IPS DF 6.9 (cell line): ENCODE measurements at places on chromosomes 3 and 15.

DNA sequence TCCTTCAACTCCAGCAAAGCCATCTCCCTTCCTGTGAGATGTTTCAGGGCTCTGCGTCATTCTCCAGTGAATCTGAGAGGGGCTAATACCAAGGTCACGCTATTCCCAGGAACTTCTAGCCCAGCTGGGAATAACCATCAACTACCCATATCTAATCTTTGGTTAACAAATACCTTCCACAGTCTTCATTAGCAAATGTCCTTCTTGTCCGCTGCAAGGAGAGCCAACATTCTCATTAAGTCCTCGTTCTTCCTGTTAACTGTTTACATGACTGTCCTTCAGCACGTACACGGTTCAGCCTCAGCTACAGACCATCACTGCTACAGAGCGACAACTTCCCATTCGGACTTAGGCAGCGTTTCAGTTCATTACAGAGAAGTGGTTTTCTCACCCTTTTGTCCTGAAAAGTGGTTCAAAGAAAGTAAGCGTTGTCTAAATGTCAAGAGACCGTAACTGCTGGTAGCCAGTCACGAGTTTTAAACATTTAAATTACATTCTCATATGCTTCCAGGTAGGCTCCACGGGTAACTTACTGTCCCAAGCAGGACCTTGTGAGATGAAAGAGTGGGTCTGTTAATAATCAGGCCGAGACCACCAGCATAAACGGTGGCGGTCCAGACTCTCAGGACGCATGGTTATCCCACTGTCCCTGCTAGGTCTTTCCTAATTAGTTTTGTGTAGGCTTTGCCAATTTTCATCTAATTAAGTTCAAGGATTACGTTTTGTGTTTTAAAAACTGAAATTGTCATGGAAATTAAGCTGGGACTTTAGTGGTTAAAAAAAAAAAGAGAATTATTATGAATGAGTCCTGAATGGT is 63.8 kb downstream of the CHSY1 start:
- DNase-seq, result no peak

GRCh38 chr3:129525341-129525968 is 3.0 kb upstream of the RHO start:
- no peak for DNase-seq

- DNase-seq, result no peak
These were observed 99.9 kb downstream of the SLCO3A1 start for GRCh38 chr15:91953432-91953831.

DNA sequence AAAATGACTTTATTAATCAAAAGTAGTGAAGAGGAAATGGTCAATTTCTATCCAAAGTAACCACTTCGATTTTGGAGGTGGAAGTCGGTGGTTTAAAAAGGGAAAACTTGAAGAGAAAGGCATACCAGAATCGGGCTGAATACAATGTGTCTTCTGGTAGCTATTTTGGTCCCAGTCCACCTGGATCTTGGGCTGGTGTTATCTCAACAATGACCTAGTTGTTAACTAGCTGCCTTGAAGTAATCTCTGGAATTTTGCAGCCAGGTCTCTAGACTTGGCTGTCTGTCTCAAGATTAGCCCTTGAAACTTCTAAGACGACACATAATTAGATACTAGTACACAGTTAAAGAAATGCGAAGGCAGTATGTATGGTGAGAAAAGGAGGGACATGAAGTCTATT is 409.8 kb downstream of the GRM7 start:
- DNase-seq, result no peak

DNA sequence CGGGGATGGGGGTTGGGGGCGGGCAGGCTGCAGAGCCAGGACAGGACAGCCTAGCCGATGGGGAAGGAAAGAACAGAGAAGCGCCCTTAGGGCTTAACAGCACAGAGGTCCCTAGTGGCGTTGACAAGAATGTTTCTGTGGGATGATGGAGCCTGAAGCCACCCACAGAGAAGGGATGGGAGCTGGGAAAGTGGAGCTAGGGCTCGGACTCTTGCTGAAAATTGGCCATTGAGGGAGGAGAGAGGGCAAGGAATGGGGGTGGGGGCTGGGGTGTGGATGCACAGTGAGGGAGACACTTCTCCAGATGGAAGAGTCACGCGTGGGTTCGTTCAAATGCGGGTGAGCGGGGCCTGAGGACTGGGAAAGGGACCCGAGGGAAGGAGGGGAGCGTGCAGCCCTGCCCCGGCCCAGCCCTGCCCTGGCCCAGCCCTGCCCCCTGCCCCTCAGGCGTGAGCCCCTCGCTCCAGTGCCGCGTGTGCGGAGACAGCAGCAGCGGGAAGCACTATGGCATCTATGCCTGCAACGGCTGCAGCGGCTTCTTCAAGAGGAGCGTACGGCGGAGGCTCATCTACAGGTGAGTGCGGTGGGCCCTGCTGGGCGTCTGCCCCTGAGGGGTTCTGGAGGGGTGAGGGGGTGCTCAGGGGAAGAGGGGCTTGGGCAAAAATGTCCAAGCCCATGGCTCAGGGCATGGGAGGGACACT is 832 bp downstream of the NR2E3 start:
- DNase-seq, result no peak

- no peak for DNase-seq
These were observed 51.9 kb upstream of the UBE2Q2 start for GRCh38 chr15:75791337-75791713.

GRCh38 chr15:29692527-29692926 is 129.7 kb downstream of the TJP1 start:
- no peak for DNase-seq

DNA sequence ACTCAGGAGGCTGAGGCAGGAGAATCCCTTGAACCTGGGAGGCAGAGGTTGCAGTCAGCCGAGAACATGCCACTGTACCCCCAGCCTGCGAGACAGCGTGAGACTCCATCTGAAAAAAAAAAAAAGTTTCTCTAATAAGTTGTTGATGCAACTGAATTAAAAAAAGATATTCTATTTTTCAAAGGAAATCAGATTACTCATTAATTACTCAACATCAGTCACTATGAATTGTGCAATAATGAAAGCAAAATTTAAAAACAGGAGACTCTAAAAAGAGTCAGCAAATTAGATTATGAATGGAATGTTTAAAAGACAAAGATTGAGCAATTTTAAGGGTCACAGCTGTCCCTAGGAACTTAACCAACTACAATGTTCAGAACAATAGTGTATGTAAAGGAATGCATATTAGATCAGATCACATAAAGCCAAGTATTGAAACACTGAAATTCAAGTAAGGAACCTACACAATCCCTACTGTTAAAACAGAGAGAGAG is 60.2 kb upstream of the SLC4A7 start:
- DNase-seq, result no peak

DNA sequence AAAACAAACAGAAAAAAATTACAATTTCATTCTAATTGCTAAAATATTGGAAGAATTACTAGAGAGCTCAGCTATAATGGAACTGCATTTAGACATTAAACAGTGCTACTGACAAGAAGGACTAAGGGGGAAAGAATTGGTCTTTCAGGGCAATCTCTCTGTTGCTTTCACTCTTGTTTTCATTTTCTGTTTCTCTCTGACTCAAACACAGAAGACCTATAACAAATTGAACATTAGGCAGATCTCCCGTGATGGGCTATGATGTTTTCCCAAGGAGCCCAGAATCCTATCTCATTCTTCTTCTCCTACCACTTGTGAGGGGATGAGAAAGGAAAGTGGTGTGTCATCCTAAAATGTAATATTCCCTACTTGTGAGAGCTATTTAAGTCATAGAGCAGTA is 358.0 kb upstream of the TGFBR2 start:
- no peak for DNase-seq

DNA sequence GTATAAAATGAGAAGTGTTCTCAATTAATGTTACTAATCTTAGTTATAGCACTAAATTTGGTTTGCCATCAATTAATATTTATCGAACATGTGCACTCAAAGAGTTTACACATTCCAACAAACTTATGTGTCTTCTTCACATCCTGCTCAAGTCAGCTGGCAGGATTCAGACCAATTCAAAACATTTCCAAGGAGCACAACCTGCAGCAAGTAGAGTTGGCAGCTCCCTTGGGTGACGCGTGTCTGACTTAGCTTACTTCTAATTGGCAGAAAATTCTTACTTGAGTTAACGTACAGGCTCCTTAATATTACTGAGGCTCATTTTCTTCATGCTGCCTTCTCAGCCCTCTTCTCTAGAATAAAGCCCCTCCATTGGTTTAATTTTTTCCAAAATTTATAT is 110.4 kb upstream of the PFN2 start:
- no peak for DNase-seq

DNA sequence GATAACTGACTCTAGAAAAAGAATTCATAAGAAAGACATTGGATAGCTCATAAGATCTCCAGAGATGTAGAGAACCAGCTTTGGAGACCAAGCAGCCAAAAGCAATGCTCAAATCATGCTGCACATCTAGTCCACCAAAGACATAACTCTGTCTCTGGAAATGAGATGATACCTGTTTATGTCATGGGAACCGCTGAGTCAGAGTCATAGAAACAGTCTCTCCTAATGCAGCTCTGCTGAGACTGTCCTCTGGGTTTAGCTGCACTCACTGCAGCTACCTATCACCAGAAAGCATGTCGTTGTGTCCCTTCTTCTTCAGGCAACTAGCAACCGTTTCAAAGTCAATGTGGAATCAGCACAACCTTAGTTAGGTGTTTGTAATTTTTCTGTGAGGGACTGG is 218.5 kb upstream of the ROBO1 start:
- no peak for DNase-seq

DNA sequence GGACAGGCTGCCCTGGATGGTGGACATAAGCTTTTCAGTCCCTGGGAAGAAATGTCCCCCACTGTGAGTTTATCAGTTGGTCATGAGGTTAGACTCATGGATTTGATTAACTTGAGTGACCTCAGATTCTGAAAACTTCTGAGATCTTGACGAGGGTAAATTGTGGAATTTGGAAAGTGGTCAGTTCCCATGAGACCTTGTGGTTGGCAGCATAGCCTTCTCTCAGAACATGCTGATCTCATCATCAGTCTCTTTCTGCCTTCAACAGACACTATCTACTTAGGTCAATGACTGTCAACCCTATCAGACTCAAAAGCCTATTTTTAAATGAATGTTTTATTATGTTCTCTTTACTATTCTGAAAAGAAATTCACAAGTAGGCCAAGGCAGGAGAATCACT is 45.6 kb upstream of the NDUFB4 start:
- no peak for DNase-seq

DNA sequence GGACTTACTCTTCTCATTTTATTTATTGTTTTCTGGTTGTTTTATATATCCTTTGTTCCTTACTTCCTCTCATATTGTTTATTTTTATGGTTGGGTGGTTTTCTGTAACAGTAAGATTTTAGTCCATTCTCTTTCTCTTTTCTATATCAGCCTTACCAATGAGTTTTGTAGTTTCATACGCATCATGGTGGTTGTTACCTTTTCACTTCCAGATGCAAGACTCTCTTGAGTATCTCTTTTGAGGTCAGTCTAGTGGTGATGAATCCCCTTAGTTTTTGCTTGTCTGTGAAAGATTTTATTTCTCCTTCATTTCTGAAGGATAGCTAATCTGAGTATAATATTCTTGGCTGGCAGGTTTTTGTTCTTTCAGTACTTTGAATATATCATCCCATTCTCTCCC is 57.1 kb upstream of the MFGE8 start:
- DNase-seq, result no peak

DNA sequence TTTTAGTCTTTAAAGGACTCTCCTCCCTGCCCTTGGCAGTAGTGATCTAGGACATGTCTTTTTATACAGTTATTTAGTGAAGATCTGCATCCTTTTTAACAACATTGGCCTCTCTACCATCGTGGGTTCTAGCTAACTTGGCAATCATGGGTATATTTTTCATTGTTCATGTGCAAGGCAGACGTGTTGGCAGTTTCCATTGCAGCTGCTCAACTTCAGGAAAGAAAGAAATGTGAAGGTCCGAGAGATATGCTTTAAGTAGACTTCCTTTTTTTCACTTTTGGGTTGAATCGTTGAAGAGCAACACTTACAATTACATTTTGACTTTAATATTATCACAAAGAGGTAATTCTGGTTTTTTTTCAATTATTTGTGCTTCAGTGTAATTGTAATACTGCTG is 172.6 kb downstream of the SATB1 start:
- no peak for DNase-seq

DNA sequence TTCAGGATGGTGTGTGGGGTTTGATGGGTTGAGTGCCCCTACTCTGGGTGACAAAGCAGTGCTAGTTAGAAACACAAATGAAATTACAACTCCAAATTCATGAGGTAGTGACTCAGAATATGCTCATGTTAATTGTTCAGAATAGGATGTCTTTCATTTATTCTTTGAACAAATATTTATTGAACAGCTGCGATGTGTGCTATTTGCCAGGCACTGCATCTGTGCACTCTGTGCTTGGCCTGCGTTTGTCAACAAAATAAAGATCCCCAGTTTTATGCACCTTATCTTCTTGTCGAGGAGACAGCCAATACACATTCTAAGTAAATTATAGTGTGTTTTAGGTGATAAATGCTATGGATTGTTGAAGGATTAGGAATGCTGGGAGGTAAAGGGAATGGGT is 27.3 kb downstream of the MED12L start:
- DNase-seq, result no peak

- no peak for DNase-seq
These were observed 83.7 kb upstream of the NEO1 start for GRCh38 chr15:72968531-72968922.
